ENCODE measurements at places on chromosomes 6 and 20.

DNA sequence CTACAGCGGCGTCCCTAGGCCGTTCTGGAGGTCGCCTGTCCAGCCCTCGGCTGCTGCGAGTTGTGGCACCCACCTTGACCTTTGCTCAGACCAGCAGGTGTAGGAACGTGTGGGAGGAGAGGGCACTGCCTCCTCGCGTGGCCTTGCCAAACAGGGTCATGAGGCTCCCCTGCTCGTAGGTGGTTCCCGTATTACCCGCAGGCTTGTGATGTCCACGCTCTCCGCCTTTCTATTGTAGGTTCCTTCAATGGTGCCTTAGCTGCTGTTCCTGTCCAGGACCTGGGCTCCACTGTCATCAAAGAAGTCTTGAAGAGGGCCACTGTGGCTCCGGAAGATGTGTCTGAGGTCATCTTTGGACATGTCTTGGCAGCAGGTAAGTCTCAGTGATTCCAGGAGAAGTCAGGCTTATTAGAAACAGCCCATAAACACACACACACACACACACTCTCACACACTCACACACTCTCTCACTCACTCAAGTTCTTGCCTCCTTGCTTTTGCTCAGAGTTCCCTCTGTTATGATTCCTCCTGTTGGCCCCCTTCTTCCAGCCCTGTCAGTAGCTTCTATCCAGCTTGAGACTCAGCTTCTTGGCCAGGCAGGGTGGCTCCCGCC lies 942 bp downstream of the ACAT2 start:
- DNase-seq: no peak

GRCh38 chr6:104639668-104640067 lies 220.1 kb downstream of the HACE1 start:
- DNase-seq: no peak

DNA sequence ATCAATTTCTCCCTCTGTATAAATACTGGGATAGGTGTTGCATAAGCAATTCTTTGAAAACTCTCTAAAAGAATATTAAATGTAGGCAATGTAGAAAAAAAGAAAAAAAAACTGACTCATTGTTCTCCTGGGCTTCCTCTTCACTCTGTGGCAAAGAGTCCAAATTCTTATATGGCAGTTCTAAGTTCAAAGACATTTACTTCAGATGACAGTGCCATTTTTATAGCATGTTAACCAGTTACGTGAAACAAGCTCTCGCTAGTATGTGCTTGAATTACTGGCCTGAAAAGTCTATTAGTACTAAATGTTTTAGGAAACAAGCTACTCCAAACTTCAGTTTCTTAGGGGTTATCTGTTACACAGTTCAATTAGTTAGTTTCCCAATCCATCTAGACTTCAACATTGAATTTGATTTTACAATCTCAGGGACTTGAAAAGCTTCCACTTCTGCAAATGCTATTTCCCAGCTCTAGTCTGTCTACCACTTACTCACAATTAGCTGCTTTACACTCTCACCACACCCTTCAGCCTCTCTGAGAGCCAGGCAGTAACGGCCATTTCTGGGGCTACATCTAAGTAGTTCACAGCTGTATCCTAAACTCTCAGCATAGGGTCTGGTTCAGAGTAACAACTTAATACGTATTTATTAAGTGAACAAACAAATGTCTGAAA lies 100.4 kb downstream of the OGFRL1 start:
- DNase-seq: no peak

DNA sequence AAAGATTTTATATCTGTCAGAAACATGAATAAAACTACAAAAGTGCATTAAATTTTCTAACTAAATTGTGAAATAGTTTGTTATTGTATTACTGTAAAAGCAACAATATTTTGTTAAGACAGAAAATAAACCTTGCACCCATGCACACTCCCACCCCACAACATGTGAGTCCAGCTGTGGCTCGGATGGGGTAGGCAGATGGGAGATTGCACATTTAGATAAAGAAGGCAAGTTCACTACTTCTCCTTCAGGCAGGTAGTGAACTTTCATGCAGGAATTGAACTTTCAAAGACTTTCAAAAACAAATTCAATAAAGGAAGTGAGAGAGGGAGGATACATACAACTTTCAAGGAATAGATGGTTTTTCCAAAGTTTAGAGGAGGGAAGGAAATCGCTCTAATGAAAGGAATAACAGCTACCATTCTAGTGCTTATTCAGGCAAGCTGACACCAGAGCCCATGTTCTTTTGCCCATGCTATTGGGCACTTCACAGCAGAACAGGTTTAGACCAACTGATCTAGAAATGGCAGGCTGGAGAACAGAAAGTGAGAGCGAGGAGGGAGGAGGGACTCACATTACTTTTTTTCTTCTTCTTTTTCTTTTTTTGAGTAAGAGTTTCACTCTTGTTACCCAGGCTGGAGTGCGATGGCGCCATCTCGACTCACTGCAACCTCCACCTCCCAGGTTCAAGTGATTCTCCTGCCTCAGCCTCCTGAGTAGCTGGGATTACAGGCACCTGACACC lies 28.5 kb downstream of the SF3B5 start:
- DNase-seq: no peak

DNA sequence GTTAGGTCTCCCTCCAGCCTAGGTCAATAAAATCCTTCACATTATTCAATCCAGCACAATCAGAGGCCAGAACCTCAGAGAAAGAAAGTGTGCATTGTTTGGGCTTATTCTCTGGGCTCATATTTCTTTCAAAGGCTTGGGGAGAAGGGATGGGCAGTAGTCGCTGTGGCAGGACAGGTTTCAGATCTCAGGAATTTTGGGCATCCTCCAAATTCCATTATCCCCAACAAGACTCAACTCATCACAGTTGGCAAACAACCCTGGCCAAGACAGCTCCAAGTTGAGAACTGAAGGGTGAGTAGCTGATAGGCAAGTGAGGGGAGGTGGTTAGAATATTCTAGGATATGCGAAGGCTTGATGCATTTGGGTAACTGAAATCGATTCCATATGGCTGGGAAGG lies 27.2 kb upstream of the CHD6 start:
- DNase-seq: no peak

DNA sequence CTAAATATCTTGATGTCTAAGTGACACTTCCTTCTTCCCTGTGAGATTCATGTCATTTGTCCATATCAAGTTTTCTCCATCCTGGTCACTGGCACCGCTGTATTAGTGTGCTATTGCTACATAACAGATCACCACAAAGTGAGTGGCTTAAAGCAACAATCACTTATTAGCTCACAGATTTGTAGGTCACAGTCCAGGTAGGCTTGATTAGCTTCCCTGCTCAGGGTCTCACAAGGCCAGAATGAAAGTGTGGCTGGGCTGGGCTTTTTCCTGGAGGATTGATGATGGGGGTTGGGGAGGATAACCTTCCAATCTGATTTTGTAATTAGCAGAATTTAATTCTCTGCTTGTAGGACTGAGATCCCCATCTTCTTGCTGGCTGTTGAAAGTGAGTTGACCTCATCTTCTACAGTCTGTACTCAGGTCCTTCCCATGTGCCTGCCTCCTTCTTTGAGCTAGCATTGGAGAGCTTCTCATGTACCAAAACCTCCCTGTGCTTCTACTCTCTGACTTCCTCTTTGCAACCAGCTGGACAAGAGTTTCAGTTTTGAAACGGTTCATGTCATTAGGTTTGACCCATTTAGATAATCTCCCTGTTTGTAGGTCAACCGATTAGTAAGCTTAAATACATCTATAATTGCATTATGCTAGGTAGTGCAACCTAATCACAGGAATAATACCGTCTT lies 152.4 kb upstream of the MAN1A1 start:
- no peak for DNase-seq

- DNase-seq: no peak
Observed at GRCh38 chr6:150352321-150353296, 16.2 kb upstream of the IYD start.

GRCh38 chr20:63844511-63844991 lies 13.5 kb upstream of the ZBTB46 start:
- DNase-seq: no peak

DNA sequence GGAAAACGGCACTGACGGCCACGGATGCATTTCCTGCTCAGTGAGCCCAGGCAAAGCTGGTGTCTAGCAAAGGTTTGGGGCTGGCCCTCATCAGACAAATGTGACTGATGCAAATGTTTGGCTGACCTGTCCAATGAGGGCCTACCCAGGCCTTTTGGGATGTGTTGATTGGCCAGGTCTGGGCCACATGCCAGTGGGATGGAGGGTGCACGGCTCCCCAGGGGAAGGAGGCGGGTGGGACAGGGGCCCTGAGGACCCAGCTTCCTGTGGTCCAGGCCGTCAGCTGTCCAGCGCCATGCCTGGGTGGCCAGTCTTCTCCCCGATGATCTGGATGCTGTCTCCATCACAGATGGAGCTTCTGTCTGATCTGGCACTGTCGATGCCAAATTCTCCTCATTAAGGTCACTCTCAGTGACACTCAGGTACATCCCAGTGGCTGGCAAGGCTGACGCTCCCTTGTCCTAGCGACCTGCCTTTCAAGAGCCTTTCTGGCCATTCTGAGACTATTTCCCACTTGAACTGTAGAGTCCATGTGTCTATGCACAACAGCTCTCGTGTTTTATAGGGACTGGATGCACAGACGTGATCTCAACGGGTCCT lies 43.0 kb downstream of the NTSR1 start:
- DNase-seq: no peak

- no peak for DNase-seq
Observed at GRCh38 chr20:25324412-25324811, 66.2 kb downstream of the ABHD12 start.

DNA sequence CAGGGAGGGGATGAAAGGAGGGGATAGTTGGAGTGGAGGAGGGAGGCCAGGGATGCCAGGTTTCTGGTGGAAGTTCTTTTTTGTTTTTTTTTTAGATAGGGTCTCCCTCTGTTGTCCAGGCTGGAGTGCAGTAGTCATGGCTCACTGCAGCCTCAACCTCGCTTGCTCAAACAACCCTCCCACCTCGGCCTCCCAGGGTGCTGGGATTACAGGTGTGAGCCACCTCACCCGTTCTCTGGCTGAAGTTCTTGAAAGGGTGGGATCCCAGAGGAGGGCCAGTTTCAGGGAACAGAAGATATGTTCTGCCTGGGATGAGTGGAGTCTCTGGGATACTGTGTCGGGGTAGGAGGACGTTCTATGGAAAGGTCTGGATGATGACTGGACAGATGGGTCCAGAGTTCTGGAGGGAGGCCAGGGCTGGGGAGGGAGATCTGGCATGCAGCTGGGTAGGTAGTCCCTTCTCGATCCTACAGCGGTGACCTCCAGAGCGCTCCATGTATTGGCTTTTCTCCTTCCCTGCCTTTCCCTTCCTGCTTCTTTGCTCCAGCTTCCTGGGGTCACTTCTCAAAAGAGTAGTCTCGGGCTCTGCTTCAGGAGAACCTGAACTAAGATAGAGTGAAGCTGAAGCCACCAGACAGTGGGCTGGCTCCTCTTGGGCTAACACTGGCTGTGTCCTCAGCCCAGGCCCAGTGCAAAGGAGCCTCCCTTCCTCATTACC lies 12.7 kb upstream of the SRC start:
- DNase-seq: no peak

DNA sequence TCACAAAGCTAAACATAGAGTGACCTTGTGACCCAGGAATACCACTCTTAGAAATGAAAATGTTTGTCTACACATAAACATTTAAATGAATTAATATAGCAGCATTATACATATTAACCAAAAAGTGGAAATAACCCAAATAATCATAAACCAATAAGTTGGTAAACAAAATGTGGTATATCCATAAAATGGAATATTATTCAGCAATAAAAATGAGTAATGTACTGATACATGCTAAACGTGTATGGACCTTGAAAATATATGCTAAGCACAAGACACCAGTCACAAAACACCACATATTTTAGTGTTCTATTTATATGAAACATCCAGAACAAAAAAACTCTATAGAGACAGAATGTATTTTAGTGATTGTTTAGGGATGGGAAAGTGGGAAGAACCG lies 68.9 kb upstream of the FUT9 start:
- DNase-seq: no peak

Measured in ovary (tissue), 10 donors.